Stimulated activated CD4-positive, alpha-beta T cell treated with anti-CD3 and anti-CD28 coated beads, Interleukin-4, amount 100 ng/mL, for 24 hours (primary cell): ENCODE measurements at places on chromosomes 13 and 19.

GRCh38 chr13:105937451-105937850 lies 598.0 kb downstream of the EFNB2 start:
- DNase-seq: no peak

- no peak for DNase-seq
Observed at GRCh38 chr19:1313695-1314613, 28.3 kb downstream of the EFNA2 start.

DNA sequence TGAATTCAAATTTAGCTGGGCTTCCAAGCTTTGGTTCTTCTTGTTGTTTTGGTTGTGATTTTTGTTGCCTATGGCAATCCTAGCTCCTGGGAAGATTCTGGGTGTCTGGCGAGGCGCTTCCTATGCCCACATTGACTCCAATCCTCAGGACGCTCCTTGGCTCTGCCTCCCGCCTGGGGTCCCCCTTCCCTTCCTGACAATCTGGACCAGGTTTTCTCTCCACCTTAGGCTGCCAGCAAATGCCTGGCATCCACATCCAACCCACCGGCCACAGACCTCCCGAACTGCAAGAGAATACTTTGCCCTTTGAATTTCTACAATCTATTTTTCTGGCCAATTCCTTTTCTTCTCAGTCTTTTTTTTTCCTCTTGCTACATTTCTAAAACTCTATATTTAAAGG lies 186.9 kb upstream of the UBL3 start:
- no peak for DNase-seq

DNA sequence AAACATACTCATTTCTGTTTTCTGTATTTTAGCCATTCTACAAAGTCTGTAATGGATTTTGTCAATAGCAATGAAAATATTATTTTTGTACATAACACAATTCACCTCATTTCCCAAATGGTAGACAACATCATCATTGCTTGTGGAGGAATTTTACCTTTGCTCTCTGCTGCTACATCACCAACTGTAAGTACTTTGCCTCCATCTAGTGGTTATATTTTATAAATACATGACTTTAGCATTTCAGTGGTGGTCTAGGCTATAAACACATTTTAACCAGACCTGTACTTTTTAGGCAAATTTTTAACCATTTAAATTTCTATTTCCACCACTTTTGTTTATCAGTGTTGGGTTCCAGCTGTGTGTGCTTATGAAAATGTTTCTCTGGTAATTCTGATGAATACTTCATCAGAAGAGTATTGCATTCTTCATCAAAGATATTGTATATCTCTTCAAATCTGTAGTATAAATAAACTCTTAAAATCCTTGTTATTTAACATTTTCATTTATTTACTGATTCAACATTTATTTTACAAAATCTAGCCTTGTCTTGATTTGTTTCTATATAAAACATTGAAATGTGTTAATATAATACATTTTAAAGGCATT lies 222.4 kb downstream of the NBEA start:
- DNase-seq: no peak

DNA sequence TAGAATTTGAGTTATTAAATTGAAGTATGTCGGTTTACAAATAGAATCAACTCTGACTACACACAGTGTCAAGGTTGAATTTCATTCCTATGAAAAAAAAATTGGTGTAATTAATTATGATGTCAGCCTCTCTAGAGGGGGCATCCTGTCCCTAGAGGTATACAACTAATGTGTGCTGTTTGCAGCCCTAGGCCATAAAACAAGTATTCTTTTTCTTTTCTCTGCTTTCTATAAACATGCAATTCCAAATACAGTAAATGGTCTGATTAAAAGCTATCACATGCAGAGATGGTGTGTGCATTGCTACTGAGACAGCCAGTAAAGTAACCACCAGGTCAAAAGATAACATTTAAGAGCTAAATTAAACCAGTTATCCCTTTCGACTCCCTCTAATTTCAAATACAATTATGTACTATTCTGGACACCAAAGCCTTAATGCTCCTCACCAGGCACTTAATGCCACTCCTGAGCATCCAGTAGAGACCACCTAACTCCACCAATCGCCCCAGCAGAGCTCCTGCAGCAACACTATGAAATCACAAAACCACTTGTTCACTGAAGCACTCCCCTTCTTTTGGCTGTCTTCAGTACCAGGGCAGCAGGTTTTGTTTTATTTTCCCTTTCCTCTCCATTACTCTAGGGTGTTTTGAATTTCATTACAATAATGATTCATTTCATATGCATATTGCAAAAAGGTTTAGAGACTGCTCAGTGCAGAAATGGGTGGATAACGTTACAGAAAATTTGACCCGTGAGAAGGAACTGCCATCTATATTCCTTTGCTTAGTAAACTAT lies 426.9 kb downstream of the PCDH9 start:
- no peak for DNase-seq

DNA sequence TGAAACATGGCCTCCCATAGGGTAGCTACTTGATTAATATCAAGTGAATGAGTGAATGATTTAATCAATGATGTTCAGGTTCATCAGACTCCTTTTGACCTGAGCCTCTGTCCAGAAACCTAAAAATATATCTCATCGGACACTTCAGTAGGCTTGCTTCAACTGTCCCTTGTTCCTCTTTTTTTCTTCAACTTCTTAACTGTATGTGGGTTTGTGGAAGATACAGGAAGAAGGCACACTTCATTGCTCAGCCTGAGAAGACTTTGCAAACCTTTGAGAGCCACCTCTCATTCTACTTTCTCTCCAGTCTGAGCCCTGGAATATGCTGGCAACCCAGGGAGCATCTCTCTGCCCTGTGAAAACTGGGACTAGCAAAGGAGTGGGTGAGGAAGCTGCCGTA lies 557.0 kb downstream of the FGF9 start:
- no peak for DNase-seq

DNA sequence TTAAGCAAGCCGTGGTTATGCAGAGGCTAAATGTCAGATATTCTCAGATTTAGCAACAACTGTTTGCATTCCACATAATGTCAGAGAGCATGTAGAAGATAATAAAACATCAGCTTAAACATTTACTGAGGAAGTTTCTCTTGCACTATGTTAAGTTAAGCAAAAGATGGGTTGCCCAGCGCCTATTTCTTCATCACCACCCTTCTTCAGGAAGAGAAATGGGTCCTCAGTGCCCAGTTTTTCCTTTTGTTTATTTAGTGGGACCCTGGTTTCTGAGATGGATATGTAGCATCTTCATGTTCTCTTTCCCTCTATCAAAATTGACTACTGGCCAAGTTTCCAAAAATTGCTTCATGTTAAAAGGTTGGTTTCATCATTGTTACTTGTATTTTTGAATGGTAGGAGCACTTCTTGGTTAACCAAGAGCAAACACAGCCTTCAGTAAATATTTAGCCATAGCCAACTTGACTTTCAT lies 356.8 kb downstream of the RFC3 start:
- no peak for DNase-seq

- no peak for DNase-seq
Observed at GRCh38 chr13:43720780-43721397, 65.9 kb downstream of the ENOX1 start.

DNA sequence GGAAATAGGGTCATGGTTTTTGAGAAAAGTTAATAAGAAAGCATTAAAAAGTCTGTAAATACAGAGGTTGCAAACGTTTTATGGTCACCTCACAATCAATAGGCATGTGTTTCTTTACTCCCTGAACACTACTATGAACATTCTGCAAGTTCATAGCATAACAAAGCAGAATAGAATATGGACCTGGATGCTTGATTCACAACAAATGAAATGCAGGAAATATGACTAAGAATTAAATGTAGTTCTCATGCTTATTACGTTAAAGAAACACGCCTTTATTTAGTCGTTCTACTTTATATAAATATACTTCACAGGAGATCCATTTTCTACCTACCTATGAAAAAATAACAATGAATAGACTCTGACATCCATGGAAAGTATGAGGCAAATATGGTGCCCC lies 344.0 kb downstream of the KCTD12 start:
- DNase-seq: no peak

- DNase-seq: no peak
Observed at GRCh38 chr13:75690607-75691006, 54.5 kb downstream of the LMO7 start.

- no peak for DNase-seq
Observed at GRCh38 chr13:73323615-73324014, 264.8 kb downstream of the KLF5 start.

DNA sequence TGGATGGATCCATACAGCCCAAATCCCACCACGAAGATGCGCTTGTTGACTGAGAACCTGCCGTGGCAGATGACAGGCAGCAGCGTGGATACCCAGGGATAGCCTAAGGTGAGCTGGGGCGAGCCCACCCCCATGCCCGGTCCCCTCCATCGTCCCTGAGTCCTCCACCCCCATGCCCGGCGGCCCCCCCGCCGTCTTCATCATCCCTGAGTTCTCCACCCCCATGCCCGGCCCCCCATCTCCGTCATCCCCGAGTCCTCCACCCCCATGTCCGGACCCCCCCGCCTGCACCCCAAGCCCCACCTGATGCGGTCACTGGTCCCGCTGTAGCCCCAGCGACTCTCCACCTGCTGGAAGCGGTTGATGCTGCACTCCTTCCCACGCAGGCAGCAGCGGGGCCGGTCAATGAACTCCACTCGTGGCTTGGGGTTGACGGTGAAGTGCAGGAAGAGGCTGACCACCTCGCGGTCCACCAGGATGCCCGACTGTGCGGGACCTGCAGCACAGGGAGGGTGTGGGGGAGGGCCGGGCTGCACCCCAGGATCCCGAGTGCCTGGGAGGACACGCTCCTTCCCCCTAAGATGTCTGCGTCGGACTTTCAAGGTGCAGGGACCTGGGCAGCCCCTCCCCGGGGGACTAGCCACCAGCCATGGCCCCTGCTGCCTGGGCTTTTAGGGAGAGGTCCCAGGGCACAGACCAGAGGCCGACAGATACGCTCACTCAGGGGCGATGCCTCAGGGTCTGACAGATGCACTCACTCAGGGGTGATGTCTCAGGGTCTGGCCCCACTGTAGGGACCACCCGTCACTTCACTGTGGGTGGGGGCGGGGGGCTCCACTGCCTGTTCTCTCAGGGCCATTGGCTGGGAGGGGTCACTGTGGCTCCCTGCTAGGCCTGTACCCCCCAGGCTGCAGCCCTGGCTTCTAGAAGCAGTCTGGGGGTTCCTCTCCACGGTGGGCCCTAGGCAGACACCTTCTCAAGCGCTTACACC lies 28.0 kb downstream of the BTBD2 start:
- DNase-seq: no peak

GRCh38 chr13:106942563-106942962 lies 374.6 kb upstream of the ARGLU1 start:
- DNase-seq: no peak

GRCh38 chr19:16837035-16837362 lies 7.8 kb downstream of the SIN3B start:
- no peak for DNase-seq
